NCI-H774 (cell line): ENCODE measurements at places on chromosomes 2 and 18.
A peak's percentile ranks its signal among the peaks of the same experiment; 100 is the strongest.

GRCh38 chr18:55401638-55402191 is 186.3 kb downstream of the TCF4 start:
- no peak for DNase-seq

DNA sequence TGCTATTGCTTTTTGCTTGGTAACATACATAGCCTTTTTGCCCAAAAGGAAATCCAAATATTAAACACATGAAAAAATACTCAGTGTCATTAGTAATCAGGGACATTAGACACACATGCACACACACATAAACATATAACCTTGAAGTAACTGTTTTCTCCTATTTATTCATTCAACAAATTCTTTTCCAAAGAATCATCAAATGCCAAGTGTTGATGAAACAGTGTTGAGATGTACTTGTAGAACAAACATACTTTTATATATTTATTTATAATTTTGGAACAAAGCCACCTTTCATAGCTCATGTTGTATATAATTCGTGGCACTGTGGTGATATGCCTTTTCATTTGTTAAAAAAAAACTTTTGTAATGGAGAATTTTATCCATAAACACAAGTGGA is 81.0 kb downstream of the APLF start:
- DNase-seq = no peak

GRCh38 chr2:10329880-10330699 is 27.4 kb downstream of the HPCAL1 start:
- DNase-seq = no peak

DNA sequence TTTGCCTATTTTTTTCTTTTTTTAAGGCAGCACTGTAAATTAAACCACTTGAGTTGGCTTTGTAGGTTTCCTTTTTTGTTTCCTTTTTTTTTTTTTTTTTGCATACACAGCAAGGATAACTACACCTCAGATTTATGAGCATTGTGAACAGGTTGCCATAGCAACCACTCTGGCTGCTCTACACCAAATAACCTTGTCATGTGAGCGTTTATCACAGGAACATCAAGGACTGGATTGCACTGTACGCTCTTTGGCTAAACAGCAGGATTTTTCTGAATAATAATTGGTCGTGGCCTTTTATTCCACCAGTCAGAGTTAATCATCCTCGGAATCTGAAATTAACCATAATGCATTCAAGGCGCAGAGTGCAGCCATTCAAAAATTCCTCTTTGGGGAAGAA is 199.1 kb upstream of the SLC14A2 start:
- DNase-seq = peak; percentile 81

DNA sequence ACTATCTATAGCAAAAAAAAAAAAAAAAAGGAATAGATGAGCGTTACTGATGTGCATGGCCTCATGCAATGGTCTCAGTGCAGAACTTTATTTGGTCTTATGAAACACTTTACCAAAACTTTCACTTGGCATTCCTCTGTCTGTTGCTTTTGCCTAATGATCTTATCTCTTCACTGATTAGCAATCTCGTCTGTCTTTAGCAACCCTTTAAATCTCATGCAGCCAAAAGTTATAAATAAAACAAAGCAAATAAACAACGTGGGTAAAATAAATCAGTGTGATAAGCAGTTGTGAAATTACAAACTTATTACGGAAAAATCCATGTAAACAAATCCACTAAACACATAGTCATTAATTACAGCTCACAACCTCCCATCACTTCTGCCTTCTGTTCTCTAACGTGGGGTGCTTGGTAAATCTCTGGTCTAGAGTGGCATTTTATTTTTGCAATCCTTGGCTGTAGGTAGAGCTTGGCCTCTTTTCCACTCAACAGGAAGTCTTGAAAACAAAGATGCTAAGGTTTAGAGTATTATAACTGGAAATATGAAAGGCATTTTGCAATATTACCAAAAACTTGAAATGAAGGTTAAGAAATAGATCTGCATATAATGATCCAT is 288.0 kb downstream of the AFF3 start:
- DNase-seq = no peak

DNA sequence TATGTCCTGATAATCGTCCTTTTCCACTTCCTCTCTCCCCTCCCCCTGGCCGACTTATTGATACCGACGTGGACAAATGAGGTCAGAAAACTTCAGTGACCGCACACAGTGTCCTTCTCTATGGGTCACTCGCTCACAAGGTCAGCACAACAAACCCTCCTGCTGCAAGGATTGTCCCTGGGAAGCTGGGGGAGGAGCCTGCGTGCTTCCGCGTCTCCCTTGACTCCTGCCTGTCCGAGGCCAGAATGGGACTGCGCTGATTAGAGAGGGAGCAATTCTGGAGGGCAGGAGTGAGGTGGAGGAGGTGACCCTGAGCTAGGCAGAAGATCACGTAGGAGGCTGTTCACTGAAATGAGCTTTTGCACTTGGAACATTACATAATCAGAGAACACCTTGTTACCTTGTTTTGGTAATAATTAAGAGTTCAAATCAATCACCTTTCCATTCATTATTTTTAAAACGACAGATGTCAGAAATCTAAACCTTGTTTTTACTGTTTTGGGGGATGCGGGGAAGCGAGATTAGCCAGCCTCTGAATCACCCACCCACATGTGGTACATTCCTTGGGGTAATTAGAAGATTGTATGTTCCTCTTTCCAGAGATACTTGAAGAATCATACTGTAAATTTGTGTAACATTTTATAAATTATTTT is 70.6 kb downstream of the CTAGE1 start:
- no peak for DNase-seq

- DNase-seq = no peak
Observed at GRCh38 chr18:36849288-36850006, 20.5 kb downstream of the KIAA1328 start.

DNA sequence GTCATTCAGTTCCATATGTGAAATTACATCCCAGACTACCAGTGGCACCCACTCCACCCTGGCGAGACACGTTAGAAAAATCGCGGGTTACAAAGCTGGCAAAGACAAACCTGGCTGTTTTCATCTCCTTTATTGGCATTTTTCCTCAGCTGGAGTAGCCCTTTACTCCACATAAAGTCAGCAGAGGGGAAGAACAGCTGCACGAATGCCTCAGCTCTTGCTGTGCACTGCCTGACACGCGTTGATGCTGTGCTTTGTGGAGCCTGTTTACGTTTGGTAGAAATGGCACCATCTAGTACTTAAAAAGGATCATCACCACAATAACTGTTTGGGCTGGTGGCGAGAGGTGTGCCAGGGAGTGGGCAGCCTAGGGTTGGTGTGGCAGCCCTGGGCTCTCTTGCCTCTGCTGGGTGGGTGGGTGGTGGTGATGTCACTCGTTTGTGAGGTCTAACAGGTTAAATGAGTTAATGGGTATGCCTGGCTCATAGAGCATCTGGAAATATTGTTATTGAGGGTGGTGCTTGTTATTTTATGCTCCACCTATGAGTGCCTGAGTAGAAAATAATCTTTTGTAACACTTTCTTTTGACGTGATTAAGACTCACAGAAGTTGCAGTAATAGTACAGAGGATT is 16.4 kb downstream of the FARP2 start:
- DNase-seq = no peak

DNA sequence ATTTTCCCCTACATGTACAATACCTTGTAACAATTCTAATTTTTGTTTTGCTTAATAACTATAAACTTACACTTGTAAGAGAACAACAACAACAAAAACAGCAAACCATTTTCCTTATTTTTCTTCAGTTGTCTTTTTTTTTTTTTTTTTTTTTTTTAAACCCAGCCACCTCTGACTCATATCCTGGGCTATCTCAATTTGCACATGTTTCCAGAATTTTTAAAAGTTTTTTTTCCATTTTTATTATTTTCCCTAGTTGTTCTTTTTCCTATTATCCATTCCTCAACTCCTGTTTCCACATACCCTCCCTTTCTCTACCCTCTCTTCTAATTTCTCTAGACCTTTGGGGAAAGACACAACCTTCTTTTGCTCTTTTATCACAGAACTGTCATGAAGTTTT is 112.5 kb downstream of the EFEMP1 start:
- no peak for DNase-seq

GRCh38 chr2:195563857-195564512 is 93.0 kb upstream of the SLC39A10 start:
- no peak for DNase-seq

- DNase-seq = no peak
Observed at GRCh38 chr2:143001501-143001900, 124.0 kb downstream of the KYNU start.

DNA sequence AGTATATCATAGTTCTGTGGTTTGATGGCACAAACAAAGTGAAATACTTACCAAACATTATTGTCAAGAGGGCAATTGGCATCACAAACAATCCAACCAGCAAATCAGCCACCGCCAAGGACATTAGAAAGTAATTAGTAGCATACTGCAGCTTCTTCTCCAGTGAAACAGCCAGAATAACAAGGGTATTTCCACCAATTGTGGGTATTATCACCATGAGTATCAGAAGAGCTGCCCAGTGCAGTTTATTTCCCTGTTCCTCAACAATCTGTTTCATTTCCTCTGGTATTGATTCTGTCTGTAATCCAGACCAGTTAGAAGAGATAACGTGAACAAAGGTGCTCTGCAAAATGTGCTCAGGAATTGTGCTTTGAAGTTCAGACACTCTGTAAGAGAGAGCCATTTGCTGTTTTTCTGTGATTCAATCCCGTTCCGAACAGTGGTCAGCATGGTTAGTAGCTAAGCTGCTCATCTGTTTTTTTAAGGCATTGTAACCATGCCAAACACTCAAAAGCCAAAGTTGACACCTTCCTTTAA is 1.4 kb downstream of the HTR2B start:
- DNase-seq = no peak

GRCh38 chr18:52723550-52723970 is 383.6 kb downstream of the DCC start:
- no peak for DNase-seq

GRCh38 chr2:11387843-11388242 is 43.4 kb upstream of the ROCK2 start:
- no peak for DNase-seq

DNA sequence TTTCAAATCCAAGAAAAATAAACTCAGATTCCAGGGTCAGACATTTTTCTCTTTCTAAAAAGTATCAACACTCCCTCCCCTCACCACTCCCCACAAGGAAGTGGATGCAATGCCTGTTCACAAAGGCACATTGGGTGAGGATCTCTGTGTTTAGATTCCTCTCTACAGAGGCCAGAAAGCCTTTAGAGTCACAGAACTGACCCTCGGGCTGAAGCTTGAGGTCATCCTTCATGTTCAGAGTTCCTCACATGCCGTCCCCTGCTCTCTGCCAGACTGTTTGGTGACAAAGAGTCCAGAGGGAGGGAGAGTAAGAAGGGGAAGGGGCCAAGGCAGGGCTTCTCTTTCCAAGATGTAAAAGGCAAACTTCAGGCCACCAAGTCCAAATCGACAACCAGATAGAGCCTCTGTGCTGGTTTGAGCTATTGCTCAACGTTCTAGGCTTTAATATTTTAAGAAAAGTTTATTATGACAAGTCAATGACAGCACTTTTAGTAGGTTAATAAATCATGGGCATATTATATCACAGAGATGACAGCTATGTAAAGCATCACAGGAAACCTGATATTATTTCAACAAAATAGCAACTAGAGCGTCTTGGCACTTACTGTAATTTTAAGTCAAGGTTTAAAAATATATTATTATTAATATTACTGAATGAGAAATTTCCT is 269.4 kb downstream of the ETAA1 start:
- DNase-seq = no peak

DNA sequence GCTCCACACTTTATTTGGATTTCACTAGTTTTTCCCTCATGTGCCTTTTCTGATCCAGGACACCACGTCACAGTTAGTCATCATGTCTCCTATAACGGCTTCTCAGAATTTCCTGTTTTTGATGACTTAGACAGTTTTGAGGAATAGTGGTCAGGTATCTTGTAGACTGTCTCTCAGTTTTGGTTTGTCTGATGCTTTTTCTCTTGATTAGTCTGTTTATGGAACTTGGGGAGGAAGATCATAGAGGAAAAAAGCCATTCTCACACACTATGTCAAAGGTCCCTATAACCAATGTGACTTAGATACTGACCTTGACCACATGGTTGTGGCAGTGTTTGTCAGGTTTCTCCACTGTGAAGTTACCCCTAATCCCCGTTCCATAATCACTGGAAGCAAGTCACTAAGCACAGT is 89.0 kb downstream of the RAPH1 start:
- no peak for DNase-seq

- DNase-seq = no peak
Observed at GRCh38 chr2:119461811-119462210, 30.2 kb downstream of the TMEM37 start.

- no peak for DNase-seq
Observed at GRCh38 chr2:40466332-40466906, 14.5 kb upstream of the SLC8A1 start.

DNA sequence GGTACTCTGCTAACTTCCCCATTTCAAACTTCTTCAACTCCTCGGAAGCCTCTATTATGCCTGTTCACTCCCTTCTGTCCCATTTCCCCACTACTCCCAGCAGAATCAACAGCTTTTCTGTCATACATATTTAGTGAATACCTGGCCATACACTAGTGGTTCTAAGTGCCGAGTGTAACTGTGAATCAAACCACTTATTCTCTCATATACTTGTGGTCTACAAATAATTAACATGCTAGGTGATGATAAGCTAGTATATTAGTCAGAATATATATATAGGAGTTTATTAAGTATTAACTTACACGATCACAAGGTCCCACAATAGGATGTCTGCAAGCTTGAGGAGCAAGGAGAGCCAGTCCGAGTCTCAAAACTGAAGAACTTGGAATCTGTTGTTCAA is 150.7 kb downstream of the CCDC102B start:
- no peak for DNase-seq

GRCh38 chr2:32274289-32274688 is 3.4 kb upstream of the YIPF4 start:
- DNase-seq = no peak

- DNase-seq = no peak
Observed at GRCh38 chr2:142176941-142177340, 46.1 kb upstream of the LRP1B start.

- DNase-seq = no peak
Observed at GRCh38 chr2:49686291-49686690, 532.0 kb upstream of the FSHR start.
